ENCODE measurements at places on chromosomes 16 and 17.

- DNase-seq: no peak
Measured at GRCh38 chr17:75738218-75738802, 17.1 kb downstream of the ITGB4 start.

DNA sequence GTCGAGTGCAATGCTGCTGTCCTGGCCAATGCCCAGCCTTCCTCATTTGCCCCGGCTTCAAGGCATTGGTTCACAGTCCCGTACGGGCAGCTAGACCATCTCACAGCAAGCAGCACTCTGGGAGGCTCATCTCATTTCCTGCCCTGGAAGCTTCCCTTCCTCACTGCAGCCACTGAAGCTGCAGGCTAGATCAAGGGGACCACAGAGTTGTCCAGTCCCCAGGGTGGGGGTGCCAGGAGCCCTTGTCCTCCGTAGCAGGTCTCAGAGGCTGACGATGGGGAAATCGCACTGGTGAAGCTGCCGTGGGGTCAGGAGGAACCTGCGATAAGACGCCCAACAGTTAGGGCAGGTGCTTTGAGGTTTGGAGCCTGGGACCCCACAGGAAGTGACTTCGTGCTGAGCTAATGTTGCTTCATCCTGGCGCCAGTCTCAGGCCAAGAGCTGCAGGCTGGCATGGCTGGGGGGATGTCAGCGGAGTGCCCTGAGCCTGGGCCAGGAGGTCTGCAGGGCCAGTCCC is at the start of gene SPNS3:
Gene SPNS3 (plus strand): TSS at position 426 of the 517 bp plus-strand sequence. CDS start 28 bp downstream, at position 454.
- DNase-seq: no peak

GRCh38 chr16:83714286-83714685 is 93.5 kb upstream of the HSBP1 start:
- DNase-seq: no peak

DNA sequence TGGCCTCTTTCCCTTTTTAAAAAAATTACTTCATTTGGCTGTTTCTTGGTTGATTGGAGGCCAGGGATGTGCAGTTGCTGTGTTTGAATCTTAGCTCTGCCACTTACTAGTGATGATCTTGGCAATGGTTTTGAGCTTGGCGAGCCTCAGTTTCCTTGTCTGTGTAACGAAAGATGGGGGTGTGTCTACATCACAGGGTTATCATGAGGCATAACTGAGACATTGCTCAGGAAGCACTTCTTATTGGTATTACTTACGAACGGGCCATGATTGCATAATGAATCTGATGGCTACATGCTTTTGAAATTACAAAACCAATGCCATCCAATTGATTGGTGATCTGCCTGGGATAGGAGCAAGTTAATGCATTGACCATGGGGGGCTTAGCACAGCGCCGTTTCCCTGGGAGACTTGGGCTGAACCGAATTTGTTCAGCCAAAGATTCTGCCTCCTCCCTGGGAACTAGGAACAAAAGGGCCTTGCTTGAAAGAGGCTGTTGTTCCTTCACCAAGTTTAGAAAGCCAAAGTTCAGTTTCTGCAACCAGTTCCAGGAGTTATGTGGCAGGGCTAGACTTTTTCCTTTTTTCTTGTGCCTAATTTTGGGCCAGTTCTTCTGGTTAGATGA is 21.9 kb downstream of the CMIP start:
- DNase-seq: no peak

GRCh38 chr17:11369575-11369974 is 128.6 kb downstream of the SHISA6 start:
- DNase-seq: no peak

GRCh38 chr16:46627746-46628145 is 6.6 kb upstream of the SHCBP1 start:
- DNase-seq: no peak

GRCh38 chr16:62564291-62564690 is 528.1 kb upstream of the CDH8 start:
- no peak for DNase-seq

GRCh38 chr16:65202461-65202860 is 80.6 kb upstream of the CDH11 start:
- DNase-seq: no peak

Data from NCI-H1436 treated with DMSO at 0.1 percent for 48 hours (cell line).